ENCODE measurements at places on chromosomes 7 and 10.

DNA sequence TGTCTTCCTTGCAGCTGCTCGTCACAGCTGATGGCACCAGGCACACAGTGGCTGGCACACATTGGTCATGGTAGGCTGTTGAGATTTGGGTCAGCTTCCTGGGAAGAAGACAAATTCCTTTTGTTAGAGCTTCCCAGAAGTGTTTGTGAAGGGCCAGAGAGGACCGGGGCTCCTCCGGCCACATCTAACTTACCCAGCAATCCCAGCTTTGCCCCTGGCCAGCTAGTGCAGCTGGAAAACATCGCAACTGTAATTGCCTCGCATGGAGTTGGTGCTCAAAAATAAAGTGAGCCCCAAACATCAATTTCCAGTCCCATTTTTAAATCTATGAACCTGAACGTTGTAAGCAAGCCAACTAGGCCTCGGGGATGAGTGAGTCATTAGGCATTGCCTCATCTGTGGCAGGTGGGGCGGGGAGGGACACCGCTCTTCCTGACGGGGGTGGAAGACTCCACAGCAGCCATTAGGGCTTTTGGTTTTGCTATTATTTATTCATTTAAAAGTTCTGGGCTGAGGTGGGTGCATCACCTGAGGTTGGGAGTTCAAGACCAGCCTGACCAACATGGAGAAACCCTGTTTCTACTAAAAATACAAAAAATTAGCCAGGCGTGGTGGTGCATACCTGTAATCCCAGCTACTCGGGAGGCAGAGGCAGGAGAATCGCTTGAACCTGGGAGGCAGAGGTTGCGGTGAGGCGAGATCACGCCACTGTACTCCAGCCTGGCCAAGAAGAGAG lies 12.4 kb downstream of the CPA5 start:
- DNase-seq: peak; percentile 85

- no peak for DNase-seq
Measured at GRCh38 chr10:3133948-3134347, 38.6 kb downstream of the PITRM1 start.

DNA sequence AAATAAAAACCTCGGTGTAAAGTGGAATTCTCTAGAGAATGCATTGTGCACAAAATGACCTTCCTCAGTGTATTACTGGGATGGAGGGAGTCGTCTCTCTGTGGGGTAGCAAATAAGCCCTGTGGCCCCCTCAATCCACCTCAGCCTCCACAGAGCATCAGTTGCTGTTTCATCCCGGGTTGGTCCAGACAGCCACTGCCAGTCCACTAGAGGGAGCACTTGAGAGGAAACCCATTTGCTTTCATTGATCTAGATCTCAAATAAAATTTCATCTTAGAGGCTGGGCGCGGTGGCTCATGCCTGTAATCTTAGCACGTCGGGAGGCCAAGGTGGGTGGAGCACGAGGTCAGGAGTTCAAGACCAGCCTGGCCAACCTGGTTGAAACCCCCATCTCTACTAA lies 1128.7 kb downstream of the CNTNAP2 start:
- DNase-seq: peak; percentile 33

- DNase-seq: no peak
Measured at GRCh38 chr10:113069595-113069994, 119.5 kb downstream of the TCF7L2 start.

DNA sequence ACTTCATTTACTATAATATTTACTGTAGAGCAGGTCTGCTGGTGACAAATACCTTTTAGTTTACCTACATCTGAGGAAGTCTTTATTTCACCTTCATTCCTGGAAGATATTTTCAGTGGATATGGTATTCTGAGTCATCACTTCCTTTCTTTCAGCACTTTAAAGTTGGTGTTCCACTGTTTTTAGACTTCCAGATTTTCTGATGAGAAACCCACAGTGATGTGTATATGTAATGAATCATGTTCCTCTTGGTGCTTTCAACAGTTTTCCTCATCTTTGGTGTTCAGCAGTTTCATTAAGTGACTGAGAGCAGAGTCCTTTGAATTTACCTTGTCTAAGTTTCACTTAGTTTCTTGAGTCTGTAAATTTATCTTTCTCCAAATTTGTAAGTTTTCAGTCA lies 36.4 kb downstream of the COPG2 start:
- peak; percentile 30 for DNase-seq

DNA sequence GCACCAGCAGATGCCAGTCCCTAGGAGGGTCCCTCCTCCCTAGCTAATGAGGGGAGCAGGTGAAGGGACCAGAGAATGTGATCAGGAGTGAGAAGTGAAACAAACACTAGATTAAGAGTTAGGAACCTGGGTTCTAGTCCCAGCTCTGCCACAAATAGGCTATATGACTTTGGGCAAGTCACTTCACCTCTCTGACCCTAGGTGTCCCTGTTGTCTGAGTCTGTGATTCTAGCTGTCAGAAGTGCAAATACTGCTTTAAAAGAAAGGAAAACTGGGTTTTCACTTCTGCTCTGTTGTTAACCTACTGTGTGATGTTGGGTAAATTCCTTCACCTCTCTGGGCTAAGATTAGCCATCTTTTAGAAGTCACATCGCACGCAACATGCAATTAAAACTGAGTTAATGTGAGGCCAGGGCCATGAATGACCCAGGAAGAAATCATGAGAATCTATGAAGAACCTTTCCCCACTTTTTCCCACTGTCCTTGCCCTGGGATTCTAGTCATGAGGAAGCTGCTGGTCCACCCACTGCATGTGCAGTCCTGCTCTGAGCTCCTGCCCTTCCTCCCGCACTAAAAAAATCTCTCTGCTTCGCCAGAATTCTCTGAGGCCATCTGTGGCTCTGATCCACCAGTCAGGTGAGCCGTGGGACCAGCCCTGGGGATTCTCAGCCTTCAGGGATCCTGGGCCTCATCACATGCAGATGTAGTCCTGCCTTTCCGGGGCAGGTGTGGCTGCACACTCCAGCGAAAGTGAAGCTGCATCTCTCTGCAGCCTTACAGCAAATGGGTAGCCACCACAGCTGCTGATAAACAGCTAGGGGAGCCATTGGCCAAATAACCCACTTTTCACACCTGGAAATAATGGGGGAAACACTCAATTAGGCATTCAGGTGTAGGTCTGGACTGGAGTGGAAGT lies 181.7 kb downstream of the PLXNA4 start:
- DNase-seq: peak; percentile 23

DNA sequence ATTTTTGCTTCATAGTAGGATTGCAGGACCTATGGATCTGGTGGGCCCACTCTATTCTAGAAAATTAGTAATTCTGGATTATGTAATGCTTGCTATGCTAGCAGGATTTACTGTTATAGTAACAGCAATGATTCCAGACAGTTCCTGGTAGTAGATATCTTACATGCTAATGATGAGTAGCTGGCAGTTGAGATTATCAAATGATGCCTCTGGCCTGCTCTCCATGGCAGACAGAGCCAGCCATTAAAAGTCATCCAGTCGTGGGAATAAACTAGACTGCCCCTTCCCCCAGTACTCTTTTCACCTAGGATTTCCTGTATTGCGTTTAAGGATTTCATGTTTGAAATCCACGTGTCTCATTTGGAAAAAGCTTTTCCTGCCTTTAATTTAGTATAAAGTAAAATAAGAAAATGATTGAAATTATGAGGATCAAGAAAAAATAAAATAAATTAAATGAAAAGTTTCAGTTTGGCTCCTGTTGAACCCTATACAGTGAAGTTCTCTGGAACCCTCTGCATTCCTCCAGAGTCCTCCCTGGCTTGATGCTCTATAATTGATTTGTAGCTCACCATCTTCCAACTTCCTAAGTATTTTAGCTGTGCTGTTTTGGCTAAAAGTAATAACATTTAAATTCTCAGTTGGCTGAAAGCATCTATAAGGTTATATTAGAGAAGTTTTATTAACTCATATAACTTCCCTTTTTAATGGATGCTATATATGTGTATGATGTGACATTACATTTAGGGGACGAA lies 14.6 kb downstream of the UMAD1 start:
- no peak for DNase-seq

GRCh38 chr7:100483090-100483721 lies 521 bp upstream of the NYAP1 start:
- peak; percentile 24 for DNase-seq

DNA sequence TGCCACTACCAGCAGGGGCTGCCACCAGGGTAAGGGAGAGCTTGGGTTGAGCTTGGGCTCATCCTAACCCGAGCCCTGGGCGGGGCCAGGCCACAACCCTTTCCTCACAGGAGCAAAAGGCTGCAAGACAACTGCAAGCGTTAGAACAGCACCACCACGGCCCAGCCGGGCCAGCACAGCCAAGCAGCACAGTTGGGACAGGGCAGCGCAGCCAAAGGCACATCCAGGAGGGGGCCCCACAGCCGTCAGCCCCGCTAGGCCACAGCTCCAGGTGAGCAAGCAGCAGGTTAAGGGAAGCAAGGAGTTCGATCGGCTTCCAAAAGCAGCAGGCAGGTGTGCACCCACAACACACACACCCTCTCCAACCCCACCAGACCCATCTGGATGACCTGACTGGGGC lies 7.0 kb upstream of the NDST2 start:
- no peak for DNase-seq

DNA sequence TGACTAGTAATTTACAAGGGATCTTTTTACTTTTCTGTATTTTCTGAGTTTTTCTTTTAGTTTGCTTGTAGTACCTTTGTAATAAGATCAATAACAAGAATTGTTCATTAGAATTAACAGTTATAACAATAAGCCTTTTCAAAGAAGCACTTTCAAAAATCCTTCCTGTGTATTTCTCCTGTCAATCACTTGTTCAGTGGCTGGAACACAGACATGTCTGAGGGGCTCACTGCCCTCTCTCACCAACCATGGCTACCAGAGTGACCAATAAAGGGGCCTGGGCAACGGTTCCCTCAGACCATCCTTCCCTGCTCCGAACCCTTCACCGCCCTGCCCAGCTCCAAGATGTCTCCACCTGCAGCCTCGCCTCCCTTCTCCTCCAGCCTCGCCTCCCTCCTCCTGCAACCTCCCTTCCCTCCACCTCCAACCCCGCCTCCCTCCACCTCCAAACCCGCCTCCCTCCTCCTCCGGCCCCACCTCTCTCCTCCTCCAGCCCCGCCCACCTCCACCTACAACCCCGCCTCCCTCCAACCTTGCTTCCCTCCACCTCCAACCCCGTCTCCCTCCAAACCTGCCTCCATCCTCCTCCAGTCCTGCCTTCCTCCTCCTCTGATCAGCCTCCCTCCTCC lies 353.4 kb downstream of the TNS3 start:
- no peak for DNase-seq

GRCh38 chr10:72487521-72487920 lies 132.8 kb upstream of the DNAJB12 start:
- DNase-seq: no peak

DNA sequence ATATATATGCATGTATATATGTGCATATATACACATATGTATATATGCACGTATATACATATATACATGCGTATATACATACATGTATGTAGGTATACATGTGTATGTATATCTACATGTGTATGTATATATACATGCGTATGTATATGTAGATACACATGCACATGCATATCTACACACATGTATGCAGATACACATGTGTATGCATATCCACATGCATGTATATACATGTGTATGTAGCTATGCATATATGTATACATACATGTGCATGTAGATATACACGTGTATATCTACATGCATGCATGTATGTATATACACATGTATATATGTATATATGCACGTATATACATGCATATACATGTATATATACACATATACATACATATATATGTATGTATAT lies 95.8 kb upstream of the STEAP4 start:
- DNase-seq: no peak

GRCh38 chr10:79137300-79137756 lies 68.6 kb downstream of the ZMIZ1 start:
- DNase-seq: no peak

GRCh38 chr10:44975431-44976331 lies 2.9 kb downstream of the DEPP1 start:
- DNase-seq: peak; percentile 49

GRCh38 chr7:116711790-116712189 lies 39.8 kb downstream of the MET start:
- DNase-seq: no peak

- peak; percentile 100 for DNase-seq
Measured at GRCh38 chr10:51879238-51879637, 179.8 kb upstream of the CSTF2T start.

DNA sequence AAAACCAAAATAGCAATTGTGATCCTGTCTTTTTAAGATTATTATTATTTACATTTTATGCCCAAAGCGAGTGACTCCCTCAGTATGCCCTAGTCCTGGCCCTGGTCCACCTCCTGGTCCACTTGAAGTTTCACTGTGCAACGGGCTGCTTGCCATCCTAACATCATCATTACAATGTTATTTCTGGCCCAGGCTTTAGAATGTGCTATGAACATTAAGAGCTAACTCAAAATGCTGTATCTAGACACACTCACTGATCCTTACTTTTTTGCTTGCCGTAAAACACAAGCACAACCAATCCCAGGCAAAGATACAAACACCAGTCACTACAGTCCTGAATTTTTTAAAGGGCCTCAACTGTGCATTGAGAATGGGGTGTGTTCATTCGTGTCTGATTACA lies 38.4 kb downstream of the RHOBTB1 start:
- DNase-seq: peak; percentile 78

- no peak for DNase-seq
Measured at GRCh38 chr10:125859128-125859817, 21.8 kb downstream of the DHX32 start.

DNA sequence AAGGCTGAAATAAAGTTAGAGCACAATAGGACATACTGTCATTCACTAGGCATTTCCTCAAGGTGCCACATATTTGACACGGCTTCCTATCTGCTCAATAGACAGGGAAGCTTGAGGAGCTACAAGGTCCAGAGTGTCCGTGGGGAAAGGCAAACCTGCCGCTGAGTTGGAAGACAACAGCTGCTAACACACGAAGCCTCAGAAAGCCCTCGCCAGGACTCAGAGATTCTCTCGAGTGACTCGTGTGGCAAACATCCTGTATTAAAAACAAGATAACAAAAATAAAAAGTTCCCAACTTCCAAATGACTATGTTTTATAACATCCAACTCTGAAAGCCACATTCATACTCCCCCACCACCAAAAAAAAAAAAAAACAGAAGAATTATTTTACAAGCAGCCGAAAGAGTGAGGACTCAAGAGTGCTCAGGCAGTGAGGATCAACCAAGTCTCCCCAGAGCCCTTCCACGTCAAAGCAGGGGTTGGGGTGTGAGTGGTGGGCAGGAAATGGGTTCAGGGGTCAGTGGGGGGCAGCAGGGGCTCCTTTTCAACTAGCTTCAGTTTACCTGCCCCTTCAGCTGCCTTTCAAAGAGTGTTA lies 67.6 kb downstream of the STK17A start:
- DNase-seq: peak; percentile 84
